NCI-H1417 treated with DMSO at 0.1 percent for 48 hours (cell line): ENCODE measurements at places on chromosomes 5 and 9.
A peak's percentile ranks its signal among the peaks of the same experiment; 100 is the strongest.

DNA sequence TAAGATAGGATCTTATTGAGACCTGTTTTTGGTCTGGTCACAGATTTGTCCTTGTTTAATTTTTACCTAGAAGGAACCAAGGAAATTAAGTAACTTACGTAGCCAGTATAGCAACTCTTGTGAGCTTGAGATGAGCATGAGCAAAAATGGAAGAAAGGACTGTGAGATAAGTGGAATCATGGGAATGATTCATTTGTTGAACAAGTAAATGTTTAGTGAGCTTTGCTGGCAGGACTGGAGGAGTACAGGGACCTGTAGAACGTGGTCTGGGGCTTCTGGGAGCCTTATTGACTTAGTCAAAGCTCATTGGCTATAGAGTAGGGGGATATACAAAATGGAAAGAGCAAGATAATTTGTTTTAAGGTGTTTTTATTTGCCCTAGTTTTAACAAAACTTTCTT lies 3.0 kb downstream of the RAD23B start:
- no peak for DNase-seq

DNA sequence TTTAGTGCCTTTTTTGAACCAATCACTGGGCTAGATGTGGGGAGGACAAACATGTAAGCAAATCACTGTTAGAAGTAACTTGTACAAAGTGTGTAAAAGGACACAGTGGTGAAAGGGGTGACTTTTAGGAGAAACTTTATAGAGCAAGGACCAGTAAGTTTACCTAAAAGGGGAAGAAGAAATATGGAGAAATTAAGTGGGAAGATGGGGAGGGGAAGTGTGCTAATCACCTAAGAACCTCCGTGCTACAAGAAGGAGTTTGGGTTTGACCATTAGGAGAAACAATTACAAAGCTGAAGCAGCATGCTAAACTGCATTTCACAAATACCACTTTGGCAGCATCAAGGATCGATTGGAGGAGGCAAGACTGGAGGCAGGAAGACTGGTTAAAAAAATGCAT lies 17.3 kb downstream of the ITGA1 start:
- no peak for DNase-seq

- DNase-seq = no peak
These were observed 32.2 kb downstream of the ANXA6 start for GRCh38 chr5:151125421-151125820.

DNA sequence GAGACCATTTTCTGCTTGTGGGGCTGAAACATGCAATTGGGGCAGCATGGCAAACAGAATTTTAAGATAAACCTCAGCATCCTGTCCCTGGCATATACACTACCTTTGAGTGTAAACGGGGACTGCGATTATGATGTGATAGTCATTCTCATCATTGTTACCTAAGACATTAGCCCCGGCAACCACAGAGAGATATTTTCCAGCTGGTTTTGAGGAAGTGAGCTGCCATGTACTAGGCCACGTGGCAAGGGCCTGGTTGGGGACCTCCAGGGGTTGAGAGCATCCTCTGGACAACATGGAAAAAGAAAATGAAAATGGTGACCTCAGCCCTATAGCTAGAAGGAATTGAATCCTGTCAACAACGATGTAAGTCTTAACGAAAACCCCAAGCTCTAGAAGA lies 623.6 kb upstream of the CDH18 start:
- no peak for DNase-seq

DNA sequence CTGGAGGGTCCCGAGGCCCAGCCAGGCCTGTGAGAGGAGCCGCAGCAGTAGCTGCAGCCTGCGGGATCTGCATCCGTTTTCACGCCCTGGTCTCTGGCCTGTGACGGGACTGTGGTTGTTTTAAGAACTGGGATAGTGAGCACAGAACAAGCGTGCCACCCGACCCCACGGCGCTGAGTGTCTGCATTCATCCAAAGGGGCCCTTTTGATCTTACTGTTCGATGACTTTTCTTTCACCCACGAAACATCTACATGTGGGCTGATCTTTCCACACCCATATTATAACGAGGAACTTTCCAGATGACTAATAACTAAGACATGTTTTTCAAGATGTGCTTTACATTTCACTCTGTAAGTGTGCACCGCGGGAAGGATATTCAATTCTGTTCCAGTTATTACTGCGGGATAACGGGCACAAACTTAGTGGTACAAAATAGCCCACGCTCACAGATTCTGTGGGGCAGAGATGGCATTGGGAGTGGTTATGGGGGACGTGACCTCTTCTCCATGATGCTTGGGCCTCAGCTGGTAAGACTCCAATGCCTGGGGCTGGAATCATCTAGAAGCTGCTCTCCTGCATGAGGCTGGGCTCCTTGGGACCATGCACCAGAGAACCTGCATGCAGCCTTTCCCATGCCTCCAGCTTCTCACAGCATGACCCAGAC lies 165.0 kb downstream of the SYK start:
- no peak for DNase-seq

DNA sequence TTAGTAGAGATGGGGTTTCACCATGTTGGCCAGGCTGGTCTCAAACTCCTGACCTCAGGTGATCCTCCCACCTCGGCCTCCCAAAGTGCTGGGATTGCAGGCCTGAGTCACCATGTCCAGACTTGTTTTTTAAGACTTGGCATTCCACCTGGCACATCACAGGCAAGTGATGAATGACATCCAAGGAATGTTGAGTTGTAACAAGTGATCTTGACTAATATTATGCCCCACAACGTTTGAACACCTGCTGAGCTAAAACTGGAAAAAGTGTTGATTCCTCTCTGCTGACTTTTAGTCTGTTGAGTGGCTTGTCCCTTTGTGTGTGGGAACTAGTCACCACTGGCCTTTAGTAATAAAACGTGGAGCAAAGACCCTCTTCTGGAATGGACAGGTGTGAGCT lies 54.6 kb downstream of the SUB1 start:
- no peak for DNase-seq

GRCh38 chr5:74288448-74289108 lies 351.9 kb downstream of the ENC1 start:
- DNase-seq = no peak

GRCh38 chr9:84471816-84472215 lies 131.3 kb upstream of the SLC28A3 start:
- DNase-seq = no peak

DNA sequence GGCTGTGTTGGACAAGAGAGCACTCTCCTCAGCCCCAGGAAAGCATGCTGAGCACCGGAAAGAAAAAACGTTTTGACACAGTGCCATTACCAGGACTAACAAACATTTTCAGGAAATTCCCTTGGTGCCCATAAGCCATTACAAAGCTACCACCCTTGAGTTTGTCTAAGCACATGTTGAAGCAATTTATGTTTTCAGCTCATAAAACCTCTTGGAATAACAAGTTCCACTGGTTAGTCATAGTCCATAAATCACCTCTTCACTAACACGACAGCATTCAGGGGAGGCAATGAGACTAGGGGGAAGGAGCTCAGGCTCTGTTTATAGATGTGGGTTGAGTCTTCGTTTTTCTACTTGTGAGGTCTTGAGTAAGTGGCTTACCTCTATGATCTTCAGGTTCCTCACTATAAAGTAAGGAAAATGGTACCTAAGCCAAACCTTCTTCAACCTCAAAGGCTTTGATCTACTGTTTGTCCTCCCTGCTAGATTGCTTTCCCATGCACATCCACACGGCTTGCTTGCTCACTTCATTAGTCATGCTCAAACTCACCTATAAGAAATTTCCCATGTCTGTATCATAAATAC lies 65.4 kb downstream of the DRD1 start:
- peak; percentile 32 for DNase-seq

GRCh38 chr5:94473936-94474335 lies 144.5 kb downstream of the KIAA0825 start:
- DNase-seq = no peak

GRCh38 chr5:96952118-96952750 lies 16.4 kb downstream of the LNPEP start:
- DNase-seq = no peak

GRCh38 chr9:33225319-33226147 lies 14.4 kb upstream of the SPINK4 start:
- no peak for DNase-seq

DNA sequence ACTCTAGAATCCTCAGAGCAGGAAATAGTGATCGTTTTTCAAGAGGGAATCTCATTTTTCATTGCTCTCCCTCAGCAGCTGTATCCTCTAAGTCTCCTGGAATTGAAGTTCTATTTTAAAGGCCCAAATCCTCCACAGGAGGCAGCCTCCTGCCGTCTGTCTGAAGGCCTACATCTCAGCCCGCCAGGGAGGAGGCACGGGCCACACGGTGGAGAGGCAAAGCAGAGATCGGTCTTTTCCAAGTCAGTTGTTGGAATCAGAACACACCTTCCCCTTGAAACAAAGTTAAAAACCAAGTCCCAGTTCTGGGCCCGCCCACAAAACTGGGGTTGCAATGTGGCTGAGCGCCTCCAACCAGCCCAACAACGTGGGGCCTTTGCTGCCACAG lies 68.7 kb downstream of the RAPGEF1 start:
- DNase-seq = no peak

DNA sequence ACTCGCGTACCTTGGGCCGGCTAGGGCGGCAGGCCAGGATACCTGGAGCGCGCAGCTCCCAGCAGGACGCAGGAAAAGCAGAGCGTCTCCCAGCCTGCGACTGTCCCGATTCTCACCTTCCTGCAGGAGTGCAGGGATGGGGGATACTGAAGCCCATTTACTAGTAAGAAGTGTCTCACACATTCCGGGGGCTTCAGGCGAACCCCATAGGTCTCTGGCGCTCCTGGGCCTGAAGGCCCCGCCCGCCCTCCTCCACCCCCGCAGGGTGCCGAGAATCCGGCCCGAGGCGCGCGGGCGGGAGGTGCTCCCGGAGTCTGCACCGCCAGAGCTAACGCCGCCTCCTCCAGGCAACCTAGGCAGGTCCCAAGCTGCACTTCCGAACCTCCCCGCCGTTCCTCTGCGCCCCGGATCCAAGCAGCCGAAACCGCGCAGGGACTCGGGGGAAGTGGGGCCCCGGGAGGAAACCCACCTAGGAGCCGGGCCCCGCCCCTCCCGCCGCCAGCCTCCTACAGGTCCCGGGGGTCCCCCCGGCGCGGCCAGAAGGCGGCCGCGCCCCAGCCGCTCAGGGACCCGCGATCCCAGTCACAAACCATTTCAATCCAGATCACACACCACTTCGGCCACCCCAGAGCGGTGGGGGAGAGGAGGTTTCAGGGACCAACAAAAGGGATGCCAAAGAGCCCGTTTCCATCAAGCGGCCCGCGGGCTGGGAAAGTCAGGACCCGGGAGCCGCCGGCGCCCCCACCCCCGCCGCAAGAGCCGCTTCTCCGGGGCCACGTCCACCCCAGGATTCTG lies 1.2 kb downstream of the ROR2 start:
- no peak for DNase-seq

- no peak for DNase-seq
These were observed 46.2 kb downstream of the TENT4A start for GRCh38 chr5:6759401-6759800.

- DNase-seq = no peak
These were observed 84.1 kb upstream of the MEGF10 start for GRCh38 chr5:127206320-127207113.

DNA sequence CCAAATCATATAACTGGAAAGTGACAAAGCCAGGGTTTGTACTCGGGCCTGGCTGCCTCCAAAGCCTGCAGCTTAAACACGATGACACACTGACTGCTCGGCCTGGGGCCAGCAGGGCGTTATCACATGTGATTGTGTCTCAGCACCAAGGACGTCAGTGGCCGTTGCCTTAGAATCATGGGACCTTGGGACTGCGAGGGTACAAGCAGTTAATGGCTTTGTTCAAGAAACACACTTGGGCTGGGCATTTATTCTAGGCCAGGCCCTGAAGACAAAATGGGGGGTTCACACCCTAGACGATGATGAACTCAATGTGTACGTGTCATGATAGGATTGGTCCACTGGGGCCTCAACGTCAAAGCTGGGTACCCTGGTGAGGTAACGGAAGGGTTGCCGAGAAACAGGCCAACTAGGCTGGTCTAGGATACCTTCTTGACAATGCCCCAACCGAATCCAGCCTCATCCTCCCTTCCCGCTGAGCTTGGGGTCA lies 13.0 kb downstream of the SH3PXD2B start:
- DNase-seq = no peak

- DNase-seq = no peak
These were observed 9.6 kb upstream of the NME5 start for GRCh38 chr5:138148811-138149210.

DNA sequence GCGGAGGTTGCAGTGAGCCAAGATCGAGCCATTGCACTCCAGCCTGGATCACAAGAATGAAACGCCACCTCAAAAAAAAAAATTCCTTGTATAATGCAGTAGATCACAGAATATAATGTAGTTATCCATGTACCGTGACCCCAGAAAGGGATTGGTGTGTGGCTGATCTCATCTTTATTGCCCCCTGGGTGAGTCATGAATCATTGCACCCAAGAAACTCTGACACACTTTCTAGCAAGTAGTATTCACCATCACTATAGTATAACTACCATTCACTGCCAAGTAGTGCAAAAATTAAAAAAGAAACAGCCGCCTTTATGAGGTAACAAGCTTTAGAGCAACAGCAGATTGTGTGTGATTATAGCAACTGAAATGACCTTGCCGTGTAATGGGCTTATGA lies 23.7 kb upstream of the ANKH start:
- DNase-seq = no peak

- DNase-seq = no peak
These were observed 55.9 kb downstream of the NDUFAF2 start for GRCh38 chr5:61000887-61001286.

GRCh38 chr5:43711496-43711895 lies 108.5 kb downstream of the NNT start:
- DNase-seq = no peak

DNA sequence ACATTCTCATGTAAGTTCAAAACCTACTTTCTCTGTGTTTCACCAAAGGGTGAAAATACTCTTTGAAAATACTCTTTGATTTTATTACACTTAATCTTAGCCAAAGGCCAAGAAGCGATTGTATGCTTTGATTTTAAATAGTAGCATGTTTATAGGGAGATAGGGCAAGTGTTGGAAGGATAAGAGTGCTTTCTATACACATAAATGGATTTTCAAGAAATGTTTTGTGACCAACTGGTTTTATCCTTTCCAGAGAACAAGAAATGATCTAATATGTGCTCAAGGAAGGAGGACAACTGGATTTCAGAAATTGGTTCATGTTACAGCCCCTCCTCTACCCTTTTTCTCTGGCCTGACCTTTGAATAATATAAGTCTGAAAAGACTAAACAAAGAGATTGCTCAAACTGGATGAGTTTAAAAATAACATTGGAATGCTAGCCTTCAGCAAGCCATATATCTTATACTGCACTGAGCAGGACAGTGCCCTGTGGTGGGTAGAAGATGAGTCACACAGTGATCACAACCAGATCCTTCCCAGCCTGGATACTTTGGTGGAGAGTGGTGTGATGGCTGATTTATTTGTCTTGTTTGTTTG lies 13.1 kb downstream of the PALM2AKAP2 start:
- DNase-seq = no peak

GRCh38 chr5:74630453-74631066 lies 10.0 kb downstream of the ENC1 start:
- DNase-seq = no peak

- DNase-seq = no peak
These were observed 61.3 kb upstream of the SPIN1 start for GRCh38 chr9:88326936-88327335.

- no peak for DNase-seq
These were observed 252.5 kb downstream of the TRPM3 start for GRCh38 chr9:70868661-70869652.
